ENCODE measurements at places on chromosomes 1 and 21.

DNA sequence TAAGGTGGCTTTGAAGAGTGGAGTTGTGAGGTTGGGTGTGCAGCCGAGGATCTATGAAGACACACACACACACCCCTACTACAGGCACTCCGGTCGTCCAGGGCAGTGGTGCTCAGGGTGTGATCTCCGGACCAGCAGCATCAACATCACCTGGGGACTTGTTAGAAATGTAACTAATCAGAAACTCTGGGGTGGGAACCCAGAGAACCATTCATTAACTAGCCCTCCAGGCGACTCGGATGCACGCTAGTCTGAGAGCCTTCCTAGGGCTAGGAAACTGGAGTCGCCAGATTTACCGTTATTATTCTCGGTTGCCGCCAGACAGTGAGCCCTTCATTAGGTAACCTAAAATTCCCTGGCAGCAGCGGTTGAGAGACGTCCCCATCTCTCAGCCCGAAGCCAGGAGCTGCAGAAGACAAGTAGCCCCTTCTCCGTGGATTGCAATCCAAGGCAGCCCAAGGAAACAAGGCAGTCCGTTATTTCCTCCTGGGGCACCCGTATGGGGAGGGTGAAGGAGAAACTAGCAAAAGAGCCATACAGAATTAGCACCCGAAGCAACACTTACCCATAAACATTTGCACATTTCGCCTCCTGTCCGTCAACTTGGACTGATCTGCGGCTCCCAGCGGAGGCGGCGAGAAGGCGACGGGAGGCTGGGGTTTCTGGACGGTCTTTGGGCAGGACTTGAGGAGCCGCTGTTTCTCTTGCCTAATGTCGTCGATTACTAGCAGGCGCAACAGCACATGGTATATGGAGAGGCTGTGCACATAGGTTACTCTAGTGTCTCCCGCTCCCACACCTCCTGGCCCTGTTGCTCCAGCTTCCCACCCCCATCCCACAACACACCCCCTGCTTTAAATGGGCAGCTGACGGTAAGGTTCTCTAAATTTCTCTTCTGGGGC, 2.9 kb upstream of the CCN1 start:
- peak; percentile 67 for DNase-seq

DNA sequence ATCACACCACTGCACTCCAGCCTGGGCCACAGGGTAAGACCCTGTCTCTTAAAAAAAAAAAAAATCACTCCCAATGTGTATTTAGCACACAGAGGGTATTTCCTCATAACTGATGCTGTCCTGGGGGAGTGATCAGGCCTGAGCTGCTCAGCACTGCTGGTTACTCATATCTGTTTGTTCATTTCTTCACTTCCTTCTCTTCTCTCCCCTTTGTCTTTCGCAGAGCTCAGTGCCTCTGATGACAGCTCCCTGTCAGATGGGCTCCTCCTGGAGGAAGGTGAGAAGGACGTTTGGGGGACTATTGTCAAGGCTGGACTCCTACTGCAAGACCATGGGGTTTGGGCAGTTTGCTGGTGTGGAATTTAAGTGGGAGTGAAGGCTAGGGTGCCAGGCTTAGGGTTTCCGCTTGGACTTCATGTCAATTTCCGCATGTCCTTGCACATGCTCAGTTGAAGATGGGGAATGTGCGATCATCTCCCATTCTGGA, 13.0 kb downstream of the INAVA start:
- DNase-seq, result peak; percentile 69

GRCh38 chr1:117171900-117172511, 38.7 kb downstream of the VTCN1 start:
- peak; percentile 96 for DNase-seq

- no peak for DNase-seq
Measured at GRCh38 chr1:64396817-64397216, 73.1 kb upstream of the CACHD1 start.

- DNase-seq, result peak; percentile 49
Measured at GRCh38 chr1:179105393-179105792, 23.5 kb downstream of the TOR3A start.

DNA sequence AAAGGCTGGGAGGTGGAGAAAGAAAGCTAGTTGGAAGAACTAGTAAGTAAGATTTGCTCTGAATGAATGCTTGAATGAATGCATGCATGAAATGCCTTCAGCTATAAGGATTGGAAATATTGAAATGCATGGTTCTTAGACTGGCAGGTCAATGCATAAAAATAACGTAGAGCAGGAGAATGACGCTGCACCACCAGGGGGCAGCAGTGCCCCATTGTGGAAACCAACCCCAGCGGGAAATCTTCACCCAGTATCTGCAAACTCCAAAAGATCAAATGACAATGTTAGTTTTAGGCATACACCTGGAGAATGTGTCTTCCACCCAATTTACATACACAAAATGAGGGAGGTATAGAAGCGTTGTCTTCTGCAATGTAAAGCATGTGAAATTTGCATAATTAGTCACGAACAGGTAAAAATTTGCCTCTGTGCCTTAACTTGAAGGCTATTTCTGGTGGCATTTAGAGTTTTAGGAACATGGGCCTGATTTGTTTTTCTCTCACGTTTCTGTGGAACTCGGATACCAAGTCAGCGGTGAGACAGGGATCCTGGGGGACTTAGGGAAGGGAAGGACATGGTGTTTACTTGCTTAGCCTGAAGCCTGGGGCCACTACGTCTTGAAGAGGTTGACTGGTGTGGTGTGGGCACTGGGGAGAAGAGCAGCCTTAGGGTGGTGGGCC, 78.6 kb downstream of the HHAT start:
- DNase-seq, result peak; percentile 64

GRCh38 chr1:67193704-67194103, 27.4 kb downstream of the IL23R start:
- no peak for DNase-seq

GRCh38 chr1:156708218-156708661, 2.9 kb upstream of the CRABP2 start:
- DNase-seq, result no peak

- DNase-seq, result no peak
Measured at GRCh38 chr1:58695206-58695605, 4.7 kb downstream of the MYSM1 start.

DNA sequence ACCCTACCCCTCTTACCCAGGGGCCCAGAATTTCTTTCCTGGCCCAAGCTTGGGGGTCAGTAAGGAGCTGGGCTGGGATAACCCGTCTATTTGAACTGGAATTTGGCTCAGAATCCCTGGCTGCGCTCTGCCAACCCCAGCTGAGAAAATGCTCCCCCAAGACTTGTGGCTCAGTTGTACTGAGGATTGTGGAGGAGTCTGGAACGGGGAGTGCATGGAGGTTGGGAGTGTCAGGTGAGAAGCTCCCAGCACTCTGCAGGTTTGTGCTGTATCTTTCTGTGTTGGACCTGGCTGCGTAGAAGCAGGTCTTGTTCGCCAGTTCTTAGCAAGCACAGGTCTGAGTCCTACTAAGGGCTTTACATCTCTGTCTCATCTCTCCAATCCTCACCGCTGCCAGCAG, 1.6 kb downstream of the TCEA3 start:
- DNase-seq, result no peak

DNA sequence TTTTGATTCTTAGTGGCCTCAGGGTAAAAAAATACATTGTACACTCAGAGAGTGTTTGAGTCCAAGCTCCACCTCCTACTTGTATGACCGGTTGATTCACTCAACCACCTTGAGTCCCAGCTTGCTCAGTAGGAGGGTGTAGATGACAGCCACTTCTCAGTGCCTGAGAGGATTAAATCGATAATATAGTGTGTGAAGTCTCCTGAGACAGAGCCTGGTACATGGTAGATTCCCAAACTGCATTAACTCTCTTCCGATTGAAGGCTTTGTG, 38.4 kb downstream of the NCMAP start:
- no peak for DNase-seq

DNA sequence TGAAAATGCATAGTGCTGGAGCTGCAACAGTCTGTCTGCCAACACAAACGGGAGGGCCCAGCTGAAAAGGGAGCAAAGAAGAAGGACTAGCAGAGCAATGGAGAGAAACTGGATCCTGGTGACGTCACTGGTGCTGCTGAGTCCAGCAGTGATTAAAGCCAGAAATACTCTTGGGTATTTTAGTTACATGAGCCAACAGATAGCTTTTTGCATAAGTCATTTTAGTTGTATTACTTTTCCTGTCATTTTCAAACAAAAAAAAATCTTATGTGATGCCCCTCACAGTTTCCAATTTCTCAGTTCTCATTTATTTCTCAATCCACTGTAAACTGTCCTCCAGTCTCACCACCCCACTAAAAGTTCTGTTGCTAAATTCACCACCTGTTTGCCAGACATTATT, 38.7 kb upstream of the NEK7 start:
- DNase-seq, result peak; percentile 32

Measured in kidney tubule cell (primary cell).